ENCODE measurements at places on chromosomes 1 and 21.

DNA sequence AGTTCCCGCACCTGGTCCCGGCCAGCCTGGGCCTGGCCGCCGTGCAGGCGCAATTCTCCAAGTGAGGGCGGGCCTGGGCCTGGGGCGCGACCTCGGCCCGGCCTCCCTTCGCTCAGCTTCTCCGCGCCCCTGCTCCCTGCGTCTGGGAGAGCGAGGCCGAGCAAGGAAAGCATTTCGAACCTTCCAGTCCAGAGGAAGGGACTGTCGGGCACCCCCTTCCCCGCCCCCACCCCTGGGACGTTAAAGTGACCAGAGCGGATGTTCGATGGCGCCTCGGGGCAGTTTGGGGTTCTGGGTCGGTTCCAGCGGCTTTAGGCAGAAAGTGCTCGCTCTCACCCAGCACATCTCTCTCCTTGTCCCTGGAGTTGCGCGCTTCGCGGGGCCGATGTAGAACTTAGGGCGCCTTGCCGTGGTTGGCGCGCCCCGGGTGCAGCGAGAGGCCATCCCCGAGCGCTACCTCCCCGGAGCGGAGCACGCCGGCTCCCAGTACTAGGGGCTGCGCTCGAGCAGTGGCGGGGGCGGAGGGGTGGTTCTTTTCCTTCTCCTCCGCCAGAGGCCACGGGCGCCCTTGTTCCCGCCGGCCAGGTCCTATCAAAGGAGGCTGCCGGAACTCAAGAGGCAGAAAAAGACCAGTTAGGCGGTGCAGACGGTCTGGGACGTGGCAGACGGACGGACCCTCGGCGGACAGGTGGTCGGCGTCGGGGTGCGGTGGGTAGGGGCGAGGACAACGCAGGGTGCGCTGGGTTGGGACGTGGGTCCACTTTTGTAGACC lies 1.2 kb downstream of the OLIG1 start:
- DNase-seq: peak; percentile 6

GRCh38 chr1:119903443-119903835 lies 7.1 kb upstream of the ADAM30 start:
- no peak for DNase-seq

DNA sequence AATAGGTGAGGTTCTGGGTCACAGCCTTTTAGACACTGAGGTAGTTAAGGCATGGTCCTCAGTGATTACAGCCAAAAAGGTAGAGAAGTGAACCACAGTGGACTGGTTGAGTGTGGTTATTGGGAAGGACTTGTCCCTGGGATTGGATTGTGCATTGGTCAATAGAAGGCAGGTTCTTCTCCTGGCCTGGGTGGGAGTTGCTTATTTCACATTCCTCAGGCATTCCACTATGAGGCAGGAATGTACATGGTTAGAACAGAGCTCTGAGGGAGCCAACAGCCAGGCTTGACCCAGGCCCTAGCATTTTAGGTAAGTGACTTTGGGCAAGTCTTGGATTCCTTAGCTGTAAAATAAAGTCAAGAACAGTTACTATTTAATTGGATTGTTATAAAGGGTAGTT lies 97.9 kb upstream of the MARK1 start:
- no peak for DNase-seq

GRCh38 chr1:150262388-150263320 lies 5.1 kb downstream of the CA14 start:
- DNase-seq: no peak

DNA sequence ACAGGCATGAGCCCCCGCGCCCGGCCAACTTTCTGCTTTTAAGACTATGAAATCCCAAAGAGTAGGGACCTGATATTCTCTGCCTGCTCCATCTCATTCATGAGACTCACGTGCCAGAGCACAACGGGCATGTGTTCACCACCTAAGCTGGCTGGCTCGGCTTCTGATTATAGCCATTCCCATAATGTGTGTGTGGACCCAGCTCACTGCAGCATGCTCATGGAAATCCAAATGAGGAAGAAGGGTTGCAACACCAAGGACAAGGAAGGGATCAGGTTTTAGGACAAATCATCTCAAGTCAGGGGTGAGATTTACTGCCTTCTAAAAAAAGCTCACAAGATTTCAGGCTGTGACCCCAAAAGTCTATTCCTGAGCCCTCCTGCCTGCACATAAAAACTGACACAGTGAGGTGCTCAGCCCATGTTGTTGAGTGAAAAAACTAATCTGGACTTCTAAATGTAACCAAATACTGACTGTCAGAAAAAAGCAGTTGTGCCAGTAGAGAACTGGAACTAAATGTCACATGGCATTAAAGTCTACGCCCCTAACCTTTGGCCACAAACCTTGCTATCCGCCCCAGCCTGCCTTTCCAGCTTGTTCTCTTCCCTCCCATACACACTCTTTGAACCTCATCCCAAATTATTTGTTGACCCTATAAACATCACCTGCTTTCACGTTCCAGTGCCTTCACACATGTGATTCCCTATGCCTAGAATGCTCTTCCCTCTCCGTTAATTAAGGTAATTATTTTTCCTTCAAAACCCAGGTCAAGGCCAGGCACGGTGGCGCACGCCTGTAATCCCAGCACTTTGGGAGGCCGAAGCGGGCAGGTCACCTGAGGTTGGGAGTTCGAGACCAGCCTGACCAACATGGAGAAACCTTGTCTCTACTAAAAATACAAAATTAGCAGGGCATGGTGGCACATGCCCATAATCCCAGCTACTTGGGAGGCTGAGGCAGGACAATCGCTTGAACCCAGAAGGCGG lies 9.1 kb upstream of the COA7 start:
- DNase-seq: peak; percentile 73

- peak; percentile 63 for DNase-seq
These were observed 47.9 kb upstream of the RUNX1 start for GRCh38 chr21:35096959-35097358.

DNA sequence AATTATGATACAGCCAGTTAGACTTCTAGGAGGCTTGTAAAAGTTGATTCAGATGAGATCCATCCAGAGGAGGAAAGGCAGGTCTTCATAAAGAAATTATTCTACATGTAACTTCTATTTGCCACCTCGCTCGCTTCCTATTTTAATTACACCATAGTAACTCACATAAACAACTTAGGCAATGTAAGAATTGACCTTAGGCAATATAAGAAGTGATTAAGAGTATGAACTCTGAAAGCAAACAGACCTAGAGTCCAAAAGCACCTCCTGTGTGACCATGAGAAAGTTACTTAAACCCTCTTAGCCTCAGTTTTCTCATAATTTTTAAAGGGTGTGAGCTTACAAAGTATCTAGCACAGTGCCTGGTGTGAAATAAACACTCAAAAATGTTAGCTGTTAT lies 192.7 kb upstream of the NFIA start:
- DNase-seq: no peak

- DNase-seq: no peak
These were observed 1.5 kb upstream of the PPP2R5A start for GRCh38 chr1:212283741-212284140.

GRCh38 chr1:9378801-9379200 lies 86.1 kb downstream of the SPSB1 start:
- DNase-seq: no peak

DNA sequence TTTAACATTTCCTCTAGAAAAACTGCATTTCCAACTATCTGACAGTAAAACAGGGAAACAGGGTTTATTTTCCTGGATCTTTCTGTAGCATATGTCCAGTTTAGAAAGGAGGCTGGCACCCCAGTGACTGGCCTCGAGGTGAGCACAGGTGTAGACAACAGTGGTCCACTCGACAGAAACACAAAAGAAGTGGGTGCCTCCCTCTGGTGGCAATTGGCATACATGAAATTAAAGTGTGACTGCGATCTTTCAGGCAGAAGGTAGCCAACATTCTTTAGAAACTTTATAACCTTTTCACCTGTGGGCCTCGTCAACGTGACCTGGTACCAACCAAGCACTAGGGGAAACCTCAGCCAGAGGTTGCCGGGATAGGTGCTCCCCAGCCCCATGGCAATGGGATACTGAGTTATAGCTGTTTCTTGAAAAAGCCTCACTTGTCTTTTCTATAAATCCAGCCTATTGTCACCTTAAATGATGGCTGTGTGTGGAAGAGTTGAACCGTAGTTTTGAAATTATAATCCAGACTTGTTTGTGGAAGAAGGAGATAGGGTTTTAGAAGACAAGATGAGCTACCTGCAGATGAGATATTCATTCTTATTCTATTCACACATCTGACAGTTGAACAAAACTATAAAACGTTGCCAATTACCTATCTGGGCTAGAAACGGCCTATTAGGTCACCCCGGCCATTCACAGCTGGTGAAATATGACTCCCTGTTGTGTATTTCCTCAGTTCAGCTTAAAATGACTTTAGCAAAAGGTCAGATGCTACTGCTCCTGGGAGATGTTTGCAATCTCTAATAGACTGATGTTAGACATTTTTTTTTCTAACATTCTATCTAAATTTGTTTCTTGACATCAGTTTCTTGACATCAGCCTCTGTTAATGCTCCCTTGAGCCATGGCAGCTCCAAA lies 44.3 kb downstream of the PCP4 start:
- no peak for DNase-seq

DNA sequence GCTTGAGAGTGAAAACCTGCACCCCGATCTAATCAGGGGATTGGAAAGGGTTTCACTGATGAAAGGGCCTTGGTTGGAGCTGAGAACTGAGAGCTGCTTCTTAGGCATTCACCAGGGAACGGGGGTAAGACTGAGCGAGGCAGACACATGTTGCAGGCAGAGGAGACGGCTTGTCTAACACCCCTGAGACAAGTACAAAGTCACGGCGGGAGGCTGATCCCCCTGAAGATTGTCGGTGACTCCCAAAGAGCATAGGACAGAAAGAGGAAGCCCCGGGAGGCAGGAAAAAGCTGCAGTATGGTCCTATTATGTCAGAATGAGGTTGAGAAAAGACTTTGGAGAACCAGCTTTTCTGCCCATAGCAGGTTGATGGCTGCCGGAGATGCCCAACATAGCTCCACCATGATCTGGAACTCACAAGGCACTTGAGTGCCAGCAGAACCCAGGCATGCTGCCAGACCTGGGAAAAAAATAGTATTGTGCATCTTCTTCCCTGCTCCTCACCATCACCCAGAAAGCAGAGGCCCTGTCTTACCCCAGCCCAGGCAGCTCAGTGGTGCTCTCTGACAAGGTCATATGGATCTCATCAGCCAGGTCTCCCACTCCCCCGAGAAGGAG lies 463.9 kb upstream of the PROX1 start:
- DNase-seq: no peak

- DNase-seq: peak; percentile 48
These were observed 1.4 kb downstream of the TRAPPC10 start for GRCh38 chr21:44013380-44014088.

DNA sequence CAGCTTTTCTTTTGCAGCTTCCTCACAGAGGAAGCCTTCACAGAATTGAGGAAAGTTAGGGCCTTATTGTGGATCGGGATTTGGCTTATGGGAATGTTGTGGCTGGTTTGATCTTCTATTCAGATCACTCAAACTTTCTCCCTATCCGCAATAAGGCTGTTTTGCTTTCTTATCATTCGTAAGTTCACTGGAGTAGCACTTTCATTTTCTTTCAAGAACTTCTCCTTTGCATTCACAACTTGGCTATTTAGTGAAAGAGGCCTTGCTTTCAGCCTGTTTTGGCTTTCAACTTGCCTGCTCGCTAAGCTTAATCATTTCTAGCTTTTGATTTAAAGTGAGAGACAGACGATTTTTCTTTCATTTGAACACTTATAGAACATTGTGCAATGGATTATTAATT lies 181.9 kb upstream of the B3GALT2 start:
- peak; percentile 59 for DNase-seq

DNA sequence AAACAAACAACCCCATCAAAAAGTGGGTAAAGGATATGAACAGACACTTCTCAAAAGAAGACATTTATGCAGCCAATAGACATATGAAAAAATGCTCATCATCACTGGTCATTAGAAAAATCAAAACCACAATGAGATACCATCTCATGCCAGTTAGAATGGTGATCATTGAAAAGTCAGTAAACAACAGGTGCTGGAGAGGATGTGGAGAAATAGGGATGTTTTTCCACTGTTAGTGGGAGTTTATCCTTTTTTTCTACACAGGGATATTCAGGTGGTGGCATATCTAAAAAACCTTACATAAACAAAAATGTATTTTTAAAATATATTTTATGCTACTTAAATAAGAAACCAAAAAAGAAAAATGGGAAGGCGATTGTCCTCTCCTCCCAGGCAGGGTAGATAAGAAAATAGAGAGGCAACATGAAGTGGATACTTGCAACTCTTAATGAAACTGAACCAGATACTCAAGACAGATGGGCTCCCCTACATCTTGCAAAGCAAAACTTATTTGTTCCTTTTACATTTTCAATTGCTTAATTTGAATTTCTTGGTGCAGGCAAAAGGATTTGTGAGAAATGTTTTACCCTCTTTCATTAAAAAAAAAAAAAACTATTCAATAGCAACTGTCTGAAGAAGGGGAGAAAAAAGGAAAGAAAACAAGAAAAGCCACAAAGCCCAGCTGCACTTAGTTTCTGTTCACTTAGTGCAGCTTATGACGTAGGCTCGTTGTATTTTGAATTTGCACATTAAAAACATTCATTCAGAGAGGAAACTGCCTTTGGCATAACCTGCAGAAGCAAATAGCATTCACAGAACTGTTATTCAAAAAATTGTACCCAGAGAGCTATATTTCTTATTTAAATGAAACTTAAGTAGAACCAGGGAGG lies 36.9 kb upstream of the RGS1 start:
- DNase-seq: peak; percentile 69

- no peak for DNase-seq
These were observed 24.1 kb upstream of the ETV3 start for GRCh38 chr1:157162345-157162744.

DNA sequence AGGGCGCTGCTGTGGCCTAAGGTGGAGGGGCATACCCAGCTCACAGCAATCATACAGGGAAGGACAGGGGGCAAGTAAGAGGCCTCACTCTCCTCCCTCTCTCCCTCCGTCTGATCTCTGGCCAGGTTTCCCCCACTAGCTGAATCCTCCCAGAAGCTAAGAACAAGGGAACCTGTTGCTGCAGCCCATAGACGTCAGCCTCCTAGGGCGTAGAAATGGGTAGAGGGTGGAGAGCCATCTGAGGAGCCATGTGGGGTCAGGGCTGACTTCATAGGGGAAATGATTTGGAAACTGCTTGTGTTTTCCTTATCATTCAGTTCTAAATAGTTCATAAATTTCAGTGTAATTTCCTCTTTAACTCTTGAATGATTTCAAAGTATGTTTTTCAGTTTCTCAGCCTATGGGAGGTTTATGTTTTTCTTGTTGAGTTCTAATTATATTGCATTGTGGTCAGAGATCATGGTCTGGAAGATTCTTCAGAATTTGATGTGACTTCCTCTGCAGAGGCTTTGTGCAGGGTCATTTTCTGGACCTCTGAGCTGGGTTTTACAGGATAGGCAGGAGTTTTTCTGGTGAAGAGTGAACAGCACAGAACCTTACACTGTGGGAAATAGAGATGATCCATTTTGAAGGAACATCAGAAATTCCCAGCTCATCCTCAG lies 2.3 kb upstream of the MOB3C start:
- DNase-seq: peak; percentile 36

GRCh38 chr1:15299806-15300205 lies 52.8 kb downstream of the FHAD1 start:
- no peak for DNase-seq

- no peak for DNase-seq
These were observed 34.6 kb downstream of the NRDC start for GRCh38 chr1:51843948-51844347.

- DNase-seq: peak; percentile 77
These were observed 957.0 kb downstream of the NCAM2 start for GRCh38 chr21:21955204-21955603.

- DNase-seq: peak; percentile 96
These were observed 54.4 kb downstream of the NAV1 start for GRCh38 chr1:201593200-201593921.

GRCh38 chr1:112803906-112804762 lies 89.0 kb upstream of the PPM1J start:
- DNase-seq: peak; percentile 43

- DNase-seq: no peak
These were observed 17.3 kb downstream of the LTN1 start for GRCh38 chr21:28975397-28975796.

All from MV-4-11 (cell line).